ENCODE measurements at places on chromosomes 4 and X.

GRCh38 chrX:37420185-37420584 is 71.0 kb downstream of the PRRG1 start:
- peak; percentile 41 for DNase-seq

- no peak for DNase-seq
These were observed 23.6 kb downstream of the ANTXR2 start for GRCh38 chr4:80049402-80049801.

DNA sequence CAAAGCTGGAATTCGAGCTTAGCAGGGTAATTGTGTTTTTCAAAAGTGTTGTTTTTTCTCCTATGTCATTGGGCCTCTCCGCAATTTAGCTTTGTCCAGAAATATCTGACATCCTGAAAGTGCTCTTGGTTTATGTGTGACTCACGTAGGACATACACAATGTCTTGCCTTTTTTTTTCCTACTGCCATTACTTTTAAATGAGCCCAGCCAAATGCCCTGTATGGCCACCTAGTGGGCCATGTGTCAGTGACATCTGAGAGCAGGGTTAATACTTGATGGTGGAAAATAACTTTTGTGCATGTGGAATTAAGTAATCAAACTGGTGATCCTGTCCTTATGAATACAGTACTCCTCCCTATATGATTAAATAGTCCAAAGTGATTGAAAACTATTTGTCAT is 1411.1 kb upstream of the TENM3 start:
- DNase-seq, result no peak

GRCh38 chr4:120847019-120847582 is 75.4 kb downstream of the PRDM5 start:
- DNase-seq, result no peak

DNA sequence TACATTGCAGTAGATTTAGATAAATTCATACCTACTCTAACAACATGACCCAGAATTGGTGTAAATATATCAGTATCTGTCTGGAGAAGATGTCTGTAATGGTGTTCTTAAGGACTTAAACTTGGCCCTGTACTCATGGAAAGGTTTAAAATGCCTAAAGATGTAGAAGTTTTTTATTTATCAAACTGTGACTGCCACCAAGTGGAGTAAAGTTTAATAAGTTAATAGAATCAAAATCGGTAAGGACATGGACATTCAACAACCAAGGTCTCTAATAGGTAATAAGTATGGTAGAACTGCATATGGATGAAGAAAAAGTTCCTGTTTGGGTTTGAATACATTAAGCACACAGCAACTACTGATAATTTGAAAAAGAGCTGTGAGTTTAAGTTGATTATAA is 474.0 kb upstream of the NDST3 start:
- DNase-seq, result peak; percentile 2

DNA sequence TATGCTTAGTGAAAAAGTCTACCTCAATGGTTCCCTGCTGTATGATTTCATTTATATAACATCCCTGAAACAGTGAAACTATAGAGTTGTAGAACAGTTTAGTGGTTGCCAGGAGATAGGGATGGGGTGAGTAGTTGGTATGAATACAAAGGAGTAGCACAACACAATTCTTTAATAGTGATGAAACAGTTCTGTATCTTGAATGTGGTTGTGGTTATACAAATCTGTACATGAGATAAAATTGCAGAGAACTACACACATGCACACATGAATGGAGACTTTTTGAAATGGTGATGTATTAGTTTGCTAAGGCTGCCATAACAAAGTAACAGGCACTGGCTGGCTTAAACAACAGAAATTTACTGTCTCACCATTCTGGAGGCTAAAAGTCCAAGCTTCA is 677.1 kb downstream of the ADGRL3 start:
- DNase-seq, result no peak

DNA sequence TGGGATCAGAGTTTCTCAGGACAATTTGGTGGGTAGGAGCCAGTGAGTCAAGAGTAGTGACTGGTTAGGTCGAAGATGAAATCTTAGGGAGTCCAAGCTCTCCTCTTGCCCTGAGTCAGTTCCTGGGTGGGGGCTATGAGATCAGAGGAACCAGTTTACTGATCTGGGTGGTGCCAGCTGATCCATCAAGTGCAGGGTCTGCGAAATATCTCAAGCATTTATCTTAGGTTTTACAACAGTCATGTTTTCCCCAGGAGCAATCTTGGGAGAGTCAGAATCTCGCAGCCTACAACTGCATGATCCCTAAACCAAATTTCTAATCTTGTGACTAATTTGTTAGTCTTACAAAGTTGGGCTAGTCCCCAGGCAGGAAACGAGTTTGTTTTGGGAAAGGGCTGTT is 1833.2 kb upstream of the PCDH7 start:
- peak; percentile 41 for DNase-seq

- no peak for DNase-seq
These were observed 21.0 kb downstream of the COL4A6 start for GRCh38 chrX:108417257-108417656.

GRCh38 chr4:23365871-23366556 is 523.8 kb downstream of the PPARGC1A start:
- DNase-seq, result no peak

- DNase-seq, result no peak
These were observed 147.1 kb upstream of the RPS6KA6 start for GRCh38 chrX:84335121-84335520.

- DNase-seq, result peak; percentile 21
These were observed 30.6 kb downstream of the ABHD18 start for GRCh38 chr4:127995776-127996175.

DNA sequence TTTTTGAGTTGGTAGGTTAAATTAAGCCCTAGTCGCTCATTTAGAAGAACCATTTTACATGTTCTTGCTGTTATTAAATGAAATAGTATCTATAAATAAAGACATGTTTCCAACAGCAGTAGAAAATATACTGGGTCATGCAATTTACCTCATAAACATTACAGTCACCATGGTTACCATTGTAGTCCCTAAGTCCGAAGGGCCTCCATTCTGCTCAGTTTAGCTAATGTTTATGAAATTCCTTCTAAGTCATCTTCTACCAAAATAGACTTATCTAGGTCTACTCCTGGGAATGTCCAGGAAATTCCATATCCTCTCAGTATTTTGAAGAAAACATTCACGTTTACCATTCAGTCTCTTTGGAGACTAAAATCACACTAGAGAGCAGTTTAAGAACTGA is 292.5 kb upstream of the DCAF8L1 start:
- DNase-seq, result no peak

GRCh38 chr4:663046-663437 is 11.0 kb downstream of the ATP5ME start:
- DNase-seq, result no peak

DNA sequence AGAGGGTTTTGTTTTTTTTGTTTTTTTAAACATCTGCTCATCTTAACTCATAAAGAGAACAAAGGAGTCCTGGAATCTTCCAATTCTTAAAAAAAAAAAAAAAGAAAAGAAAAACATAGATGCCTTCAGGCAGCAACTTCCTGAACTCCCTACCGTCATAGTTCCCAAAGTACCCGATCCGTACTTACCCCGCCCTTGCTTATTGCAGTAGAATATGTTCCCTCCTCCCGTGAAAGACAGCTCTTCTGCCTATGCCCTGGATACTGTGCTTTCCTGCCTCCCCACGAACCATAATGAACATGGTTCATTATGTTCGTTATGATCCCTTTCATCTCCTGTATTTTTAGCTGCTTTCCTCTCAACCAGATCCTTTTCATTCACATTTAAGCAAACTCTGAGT is 40.3 kb downstream of the KLHL5 start:
- no peak for DNase-seq

- no peak for DNase-seq
These were observed 25.4 kb upstream of the SLITRK4 start for GRCh38 chrX:143661286-143661685.

DNA sequence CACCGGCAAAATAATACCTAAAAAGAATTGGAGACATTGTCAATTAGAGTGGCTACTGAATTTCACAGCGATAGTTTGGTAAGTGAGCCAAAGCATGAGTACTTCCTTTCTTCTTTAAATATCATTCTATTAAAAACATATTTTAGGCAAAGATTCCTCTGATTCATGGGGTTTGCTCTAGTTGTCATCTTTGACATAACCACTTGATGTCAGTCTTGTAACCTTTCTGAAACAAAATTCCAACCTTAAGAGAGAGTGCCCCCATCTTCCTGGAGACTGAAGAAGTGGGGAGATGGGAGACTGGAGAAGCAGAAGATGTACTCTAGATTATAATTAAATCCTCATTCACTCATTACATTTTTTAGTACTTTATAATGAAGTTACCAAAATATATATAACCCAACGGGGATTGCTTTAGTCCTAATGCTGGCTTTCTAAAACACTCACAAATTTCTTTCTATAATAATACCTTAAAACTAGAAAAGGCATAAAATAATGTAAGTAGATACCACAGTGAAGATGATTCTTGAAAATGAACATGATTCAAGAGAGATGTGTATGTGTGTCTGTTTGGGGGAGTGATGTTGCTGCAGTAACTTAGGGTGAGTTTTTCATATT is 96.4 kb downstream of the EMCN start:
- peak; percentile 67 for DNase-seq
